ENCODE measurements at places on chromosomes 1 and 21.

DNA sequence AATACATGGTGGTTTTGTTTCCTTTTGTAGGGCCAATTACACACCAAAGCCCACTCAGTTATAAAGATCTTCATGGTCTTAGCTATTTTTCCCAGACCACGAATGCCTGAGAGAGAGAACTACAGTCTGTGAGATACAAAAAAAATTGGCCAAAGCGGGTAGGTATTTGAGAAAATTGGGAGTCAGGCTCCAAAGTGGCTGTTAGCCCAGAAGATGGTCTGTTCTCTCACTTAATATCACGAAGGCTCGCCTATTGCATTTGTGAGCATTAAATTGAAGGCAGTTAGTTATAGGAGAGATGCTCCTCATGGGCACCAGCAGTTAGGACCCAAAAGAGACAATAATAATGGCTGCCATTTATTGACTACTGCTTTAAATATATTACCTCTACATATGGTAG, 342.7 kb downstream of the PLPP3 start:
- no peak for DNase-seq

GRCh38 chr21:44942566-44942965, 2.7 kb downstream of the SLX9 start:
- no peak for DNase-seq

DNA sequence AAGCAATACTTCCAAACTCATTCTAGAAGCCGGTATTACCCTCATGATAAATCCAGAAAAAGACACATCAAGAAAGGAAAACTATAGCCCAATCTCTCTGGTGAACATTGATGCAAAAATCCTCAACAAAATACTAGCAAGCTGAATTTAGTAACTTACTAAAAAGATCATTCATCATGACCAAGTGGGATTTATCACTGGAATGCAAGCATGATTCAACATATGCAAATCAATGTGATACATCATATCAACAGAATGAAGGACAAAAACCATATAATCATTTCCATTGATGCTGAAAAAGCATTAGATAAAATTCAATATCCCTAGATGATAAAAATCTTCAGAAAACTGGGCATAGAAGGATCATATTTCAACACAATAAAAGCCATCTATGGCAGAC, 402.9 kb downstream of the TGFB2 start:
- DNase-seq = no peak

- DNase-seq = no peak
Measured at GRCh38 chr1:156743367-156744302, 2.7 kb upstream of the MRPL24 start.

- DNase-seq = no peak
Measured at GRCh38 chr1:57131701-57132394, 166.0 kb upstream of the C8B start.

DNA sequence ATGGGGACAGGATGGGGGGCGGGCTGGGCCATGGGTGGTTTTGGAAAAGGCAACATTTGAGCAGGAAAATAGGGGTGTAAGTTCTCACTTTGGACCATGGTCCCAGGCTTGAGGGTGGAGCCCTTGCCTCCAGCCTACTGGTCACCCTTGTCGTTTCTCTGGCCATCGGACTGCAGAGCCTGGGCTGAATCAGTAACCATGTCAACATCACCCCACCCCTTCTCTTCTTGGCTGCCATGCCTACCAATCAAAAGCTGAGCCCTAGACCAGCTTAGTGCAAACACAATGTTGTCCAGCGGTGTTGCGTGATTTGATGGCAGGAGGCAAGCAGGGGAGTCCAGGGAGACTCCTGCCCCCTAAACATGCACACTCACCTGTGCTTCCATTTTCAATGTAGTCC, 231.0 kb upstream of the KAZN start:
- no peak for DNase-seq

DNA sequence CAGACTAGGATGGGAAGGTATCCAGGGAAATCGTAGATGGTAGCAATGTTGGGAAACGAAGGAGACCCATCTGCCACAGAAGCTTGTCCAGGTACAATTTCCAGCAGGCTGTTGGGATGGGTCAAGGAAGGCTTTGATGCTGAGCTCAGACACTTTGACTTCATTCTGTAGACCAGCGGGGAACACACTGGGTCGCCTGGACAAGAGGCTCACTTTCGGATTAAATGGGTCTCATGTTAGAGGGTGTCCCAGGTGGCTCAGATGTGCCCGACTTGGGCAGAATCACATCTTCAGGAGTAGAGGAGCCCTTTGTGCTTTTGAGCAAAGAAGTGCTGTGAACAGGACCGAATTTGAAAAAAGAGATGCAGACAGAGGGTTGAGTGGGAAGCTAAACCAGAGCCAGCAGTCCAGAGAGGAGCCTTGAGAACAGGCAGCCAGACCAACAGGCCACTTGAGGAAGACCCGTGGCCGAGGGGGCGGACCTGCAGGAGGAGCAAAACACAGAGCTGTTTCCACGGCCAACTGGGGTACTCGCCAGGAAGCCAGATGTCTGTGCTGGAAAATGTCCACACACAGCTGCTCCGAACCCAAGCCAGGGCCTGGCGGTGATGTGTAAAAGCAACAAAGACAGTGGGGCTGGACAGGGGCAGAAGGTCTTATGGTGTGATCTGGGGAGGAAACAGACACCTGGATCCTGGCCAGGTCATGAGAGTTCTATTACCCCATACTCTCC, 146.9 kb downstream of the AJAP1 start:
- DNase-seq = no peak

DNA sequence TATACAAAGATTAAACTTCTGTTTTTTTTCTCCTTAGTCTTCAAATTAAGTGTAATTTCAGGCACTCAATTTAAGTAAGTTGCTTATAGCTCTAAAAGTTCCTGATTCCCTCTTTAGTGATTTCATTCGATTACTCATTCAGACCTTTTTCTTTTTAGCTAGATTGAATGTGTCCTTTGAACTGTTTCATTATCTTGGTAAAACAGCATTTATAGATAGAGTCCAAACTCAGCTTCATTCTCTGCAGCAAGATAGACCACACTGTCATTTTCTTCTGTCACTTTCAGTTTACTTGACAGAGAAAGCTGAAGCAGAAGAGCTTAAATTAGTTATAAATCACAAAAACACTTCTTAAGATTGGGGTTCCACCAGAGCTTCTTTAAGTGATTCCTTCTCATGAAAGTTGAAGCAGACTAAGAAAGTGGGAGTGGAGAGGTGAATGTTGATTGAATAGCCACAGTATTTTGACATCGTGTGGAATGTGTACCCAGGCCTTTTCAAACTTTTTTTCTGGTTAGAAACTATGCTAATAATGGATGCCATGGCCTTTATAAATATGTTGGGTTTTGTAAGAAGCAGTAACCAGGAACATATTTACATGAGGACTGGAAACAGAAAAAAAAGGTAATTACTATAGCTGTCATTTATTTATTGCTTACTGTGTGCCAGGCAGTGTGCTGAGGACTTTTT, 52.2 kb downstream of the ZBTB40 start:
- DNase-seq = no peak

GRCh38 chr1:25041916-25042315, 111.8 kb upstream of the RUNX3 start:
- DNase-seq = no peak

GRCh38 chr1:246503341-246503740, 3.7 kb downstream of the SMYD3 start:
- no peak for DNase-seq

DNA sequence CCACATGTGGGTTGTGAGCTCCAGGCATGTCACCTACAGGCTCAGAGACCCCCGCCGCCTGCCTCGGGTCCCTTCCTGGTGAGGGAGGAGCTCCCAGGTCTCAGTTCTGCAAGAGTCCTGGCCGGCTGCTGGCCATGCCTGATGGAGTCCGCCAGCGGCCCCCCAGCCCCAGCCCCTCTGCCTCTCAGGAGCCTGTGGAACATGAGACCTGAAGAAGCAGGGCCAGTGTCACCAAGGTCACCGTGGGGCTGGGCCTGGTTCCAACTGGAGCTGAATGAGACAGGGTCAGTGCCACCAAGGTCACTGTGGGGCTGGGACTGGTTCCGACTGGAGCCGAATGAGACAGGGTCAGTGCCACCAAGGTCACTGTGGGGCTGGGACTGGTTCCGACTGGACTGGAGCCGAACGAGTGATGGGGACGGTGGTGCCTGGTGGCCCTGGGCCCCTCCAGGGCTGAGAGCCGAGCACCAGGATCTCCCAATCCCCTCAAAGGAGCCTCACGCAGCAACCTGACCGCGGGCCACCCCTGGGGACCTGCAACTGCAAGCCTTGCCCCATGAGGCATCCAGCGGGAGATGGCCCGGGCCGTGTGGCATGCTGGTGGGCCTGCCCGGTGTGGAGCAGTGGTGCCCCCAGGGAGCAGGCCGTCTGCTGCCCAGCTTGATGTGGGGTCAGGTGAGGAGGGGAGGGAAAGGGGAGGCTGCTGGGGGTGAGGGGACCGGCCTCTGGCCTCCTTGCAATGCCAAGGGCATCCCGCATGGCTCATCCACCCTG, 14.5 kb upstream of the PTTG1IP start:
- DNase-seq = no peak

DNA sequence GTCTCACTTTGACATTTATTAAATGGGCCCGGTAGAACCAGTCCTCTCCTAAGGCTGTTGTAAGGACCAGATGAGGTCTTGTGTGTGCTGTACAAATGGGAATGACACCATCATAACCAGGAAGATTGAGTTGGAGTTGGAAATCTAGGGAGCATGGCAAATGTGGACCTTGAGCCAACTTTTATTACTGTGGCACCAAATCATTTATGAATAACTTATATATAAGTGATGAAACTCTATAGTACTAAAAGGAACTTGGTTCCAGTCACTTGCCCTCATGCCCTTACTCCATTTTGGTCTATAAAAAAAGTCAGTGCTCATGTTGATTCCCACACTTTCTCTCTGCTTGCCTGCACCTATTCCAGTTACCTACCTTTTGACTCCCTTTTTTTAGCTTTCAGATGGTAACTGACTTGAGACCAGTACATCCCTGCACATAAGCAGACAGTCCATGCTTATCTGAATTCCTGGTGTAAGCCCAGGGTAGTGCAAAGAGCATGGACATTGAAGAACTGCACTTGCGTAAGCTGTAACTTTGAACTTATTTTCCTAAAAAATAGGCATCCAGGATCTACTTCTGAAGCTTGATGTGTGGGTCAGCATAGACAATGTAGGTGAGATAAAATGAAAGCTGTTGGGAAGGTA, 210.6 kb downstream of the PBX1 start:
- DNase-seq = no peak

DNA sequence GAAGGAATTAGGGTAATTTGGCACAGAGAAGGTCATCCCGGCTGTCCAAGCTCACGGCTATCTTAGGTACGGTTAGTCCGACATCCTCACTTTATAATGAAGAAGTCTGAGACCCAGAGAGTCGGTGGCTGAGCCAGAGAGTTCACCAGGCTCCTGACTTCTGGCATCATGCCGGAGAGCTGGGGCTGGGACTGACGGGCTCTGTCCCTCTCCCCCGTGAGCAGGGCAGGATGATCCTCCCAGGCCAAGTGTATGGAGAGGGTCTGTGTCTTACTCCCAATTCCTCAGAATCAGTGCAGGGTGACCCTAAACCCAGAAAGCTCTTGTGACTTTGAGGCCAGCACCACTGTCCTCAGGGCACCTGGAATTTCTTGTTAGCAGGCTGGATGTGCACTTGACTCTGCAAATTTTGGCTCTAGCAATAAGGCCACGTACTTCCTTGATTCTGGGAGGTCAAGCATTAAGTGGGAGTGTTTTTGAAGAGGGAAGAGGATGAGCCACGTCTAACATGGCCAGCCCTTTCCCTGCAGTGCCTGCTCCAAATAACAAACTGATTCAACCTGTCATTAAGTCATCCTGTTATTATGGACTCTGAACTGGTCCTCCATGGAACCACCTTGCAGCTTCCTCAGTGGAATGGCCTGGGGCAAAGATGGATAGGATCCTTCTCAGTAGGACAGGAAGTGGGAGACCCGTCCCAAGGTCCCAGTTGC, 20.8 kb upstream of the BTG2 start:
- no peak for DNase-seq

DNA sequence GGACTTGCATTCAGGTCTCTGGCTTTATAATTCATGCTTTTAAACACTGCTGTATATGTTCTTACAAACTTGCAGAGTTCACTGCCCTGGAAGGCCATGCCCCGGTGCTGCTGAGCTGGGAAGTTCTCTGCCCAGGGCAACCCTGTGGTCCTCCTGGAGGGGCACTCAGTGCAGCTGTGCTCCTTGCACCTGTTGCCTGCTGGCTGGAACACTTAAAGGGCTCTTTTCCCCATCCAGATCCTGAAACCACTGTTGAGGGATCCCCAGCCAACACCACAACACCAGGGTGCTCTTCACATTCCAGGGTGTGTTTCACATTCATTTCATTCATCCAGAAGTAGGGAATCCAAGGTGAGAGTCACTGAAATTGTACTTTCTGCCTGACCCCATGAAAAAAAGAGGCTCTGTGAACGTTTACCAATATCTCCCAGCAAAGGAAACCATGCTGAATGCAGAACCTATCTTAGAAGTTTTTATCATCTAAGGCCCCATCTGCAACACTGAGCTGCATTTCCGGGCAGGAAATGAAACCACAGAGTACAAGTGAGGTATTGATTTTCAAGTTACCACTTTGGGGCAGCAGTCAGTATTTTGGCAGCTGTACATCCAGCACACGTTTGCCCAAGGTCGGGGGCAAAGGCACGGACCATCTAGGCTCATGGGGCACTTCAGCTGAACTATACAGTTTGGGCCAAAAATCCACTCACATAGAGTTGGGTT, 16.4 kb upstream of the KIAA0040 start:
- DNase-seq = no peak

GRCh38 chr1:11062965-11063401, 3.2 kb upstream of the SRM start:
- DNase-seq = no peak

DNA sequence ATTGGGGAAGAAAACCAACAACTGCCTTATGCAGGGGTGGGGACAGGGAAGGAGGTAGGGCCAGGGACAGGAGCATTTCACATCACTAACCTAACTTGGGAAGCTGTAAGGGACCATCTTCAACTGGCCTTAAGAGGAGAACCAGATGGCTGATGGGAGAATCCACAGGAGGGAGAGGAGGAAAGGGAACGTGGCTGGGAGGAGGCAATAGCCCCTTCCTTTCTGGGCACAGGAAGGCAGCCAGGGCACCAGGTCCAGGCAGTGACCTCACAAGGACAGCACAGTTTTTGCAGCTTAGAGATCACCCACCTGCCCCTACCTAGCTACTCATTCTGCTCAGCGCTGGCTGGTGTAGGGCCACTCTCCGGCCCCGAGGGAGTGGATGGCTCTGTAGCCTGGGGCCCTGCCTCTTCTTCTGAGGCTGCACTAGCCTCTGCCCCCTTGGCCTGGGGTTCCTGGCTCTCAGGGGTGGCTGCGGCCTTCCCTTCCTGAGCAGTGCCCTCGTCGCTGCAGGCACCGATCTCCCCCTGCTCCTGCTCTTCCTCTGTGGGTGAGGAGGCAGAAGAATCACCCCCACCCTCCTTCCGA, 1.7 kb downstream of the MARCKSL1 start:
- DNase-seq = no peak

GRCh38 chr1:174218983-174219382, 59.7 kb downstream of the RABGAP1L start:
- no peak for DNase-seq

GRCh38 chr1:67274623-67275325, 32.9 kb upstream of the IL12RB2 start:
- DNase-seq = no peak

GRCh38 chr1:43267291-43267805, 2.4 kb upstream of the TMEM125 start:
- DNase-seq = peak; percentile 7

Measured in amniotic stem cell (primary cell).